ENCODE measurements at places on chromosomes 2 and 18.

GRCh38 chr2:2763351-2764000 lies 432.4 kb upstream of the MYT1L start:
- DNase-seq = no peak

- DNase-seq = no peak
These were observed 227.2 kb upstream of the KLHL29 start for GRCh38 chr2:23157812-23158211.

DNA sequence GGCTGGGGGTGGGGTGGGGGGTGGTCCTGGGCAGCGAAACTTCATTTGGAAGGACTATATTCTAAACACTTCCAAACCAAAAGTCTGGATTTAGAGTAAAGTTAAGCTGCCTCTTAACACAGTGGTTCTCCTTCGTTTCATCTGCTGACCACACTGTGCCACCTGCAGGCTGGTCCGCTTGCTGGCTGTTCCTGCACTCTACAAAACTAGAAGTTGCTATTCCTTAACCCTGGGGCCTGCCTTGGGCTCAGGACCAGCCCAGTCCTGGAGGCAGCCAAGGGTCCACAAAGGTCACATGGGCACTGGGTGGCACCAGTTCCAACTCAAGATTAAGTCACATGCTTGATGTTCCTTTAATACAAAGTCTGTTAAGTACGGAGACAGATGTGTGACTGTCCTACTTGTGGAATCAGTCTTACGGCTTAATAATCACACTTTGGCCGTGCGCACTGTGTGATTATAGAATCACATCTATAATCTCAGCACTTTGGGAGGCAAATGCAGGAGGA lies 195.4 kb downstream of the FAM210A start:
- DNase-seq = peak; percentile 65

DNA sequence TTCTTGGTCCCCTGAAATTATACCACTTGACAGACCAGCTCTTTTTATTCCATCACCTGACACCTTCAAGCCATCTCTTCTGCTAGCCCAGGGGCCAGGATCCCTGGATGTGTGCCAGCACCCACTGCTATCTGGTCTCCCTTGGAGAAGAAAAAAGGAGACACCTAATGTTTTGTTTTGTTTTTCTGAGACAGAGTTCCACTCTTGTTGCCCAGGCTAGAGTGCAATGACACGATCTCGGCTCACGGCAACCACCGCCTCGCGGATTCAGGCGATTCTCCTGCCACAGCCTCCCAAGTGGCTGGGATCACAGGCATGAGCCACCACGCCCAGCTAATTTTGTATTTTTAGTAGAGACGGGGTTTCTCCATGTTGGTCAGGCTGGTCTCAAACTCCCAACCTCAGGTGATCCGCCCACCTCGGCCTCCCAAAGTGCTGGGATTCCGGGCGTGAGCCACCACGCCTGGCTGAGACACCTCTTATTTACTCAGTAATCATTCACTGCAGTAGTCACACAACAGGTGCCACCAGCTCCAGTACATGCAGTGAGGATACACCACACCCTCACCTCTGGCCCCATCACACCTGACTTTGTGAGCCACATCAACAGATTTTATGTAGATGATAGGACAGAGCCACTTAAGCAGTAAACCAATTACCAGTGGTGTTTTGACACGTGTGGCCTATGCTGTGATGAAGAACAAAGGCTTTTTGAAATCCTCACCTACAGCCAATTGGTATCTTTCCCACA lies 42.8 kb upstream of the PCBP1 start:
- DNase-seq = no peak

GRCh38 chr2:17386771-17387170 lies 131.5 kb downstream of the RAD51AP2 start:
- no peak for DNase-seq

DNA sequence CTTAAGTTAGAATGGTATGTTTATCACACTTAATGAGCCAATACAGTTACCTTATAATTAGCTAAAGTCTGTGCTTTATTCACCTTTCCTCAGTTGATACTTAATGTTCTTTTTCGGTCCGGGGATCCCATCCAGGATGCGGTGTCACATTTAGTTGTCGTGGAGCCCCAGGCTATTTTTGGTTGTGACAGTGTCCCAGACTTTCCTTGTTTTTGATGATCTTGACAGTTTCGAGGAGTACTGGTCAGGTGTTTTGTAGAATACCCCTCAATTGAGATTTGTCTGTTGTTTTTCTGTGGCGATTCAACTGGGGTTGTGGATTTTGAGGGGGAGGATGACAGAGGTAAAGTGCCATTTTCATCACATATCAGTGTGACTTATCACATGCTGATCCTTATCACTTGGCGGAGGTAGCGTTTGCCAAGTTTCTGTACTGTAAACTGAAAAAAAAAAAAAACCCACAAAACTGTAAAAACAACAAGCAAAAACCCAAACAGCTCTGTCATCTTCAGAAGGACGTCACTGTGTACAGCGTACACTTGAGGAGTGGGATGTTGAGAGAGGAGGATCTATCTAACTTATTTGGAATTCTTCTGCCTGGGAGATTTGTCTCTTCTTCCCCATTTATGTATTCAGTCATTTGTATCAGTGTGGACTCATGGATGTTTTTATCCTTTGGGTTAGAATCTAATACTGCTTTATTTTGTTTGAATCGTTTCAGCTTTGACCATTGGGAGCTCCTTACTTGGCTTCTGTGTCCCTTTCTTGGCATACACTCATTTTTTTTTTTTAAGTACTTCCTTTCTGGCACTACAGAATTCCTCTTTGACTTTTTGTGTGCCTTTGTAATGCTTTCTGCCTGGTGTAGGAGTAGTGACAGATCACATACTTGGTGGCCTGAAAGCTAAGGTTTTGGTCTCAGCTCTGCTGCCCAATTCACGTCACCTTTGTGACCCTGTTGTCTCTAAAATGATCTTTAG lies 68.1 kb downstream of the FMNL2 start:
- no peak for DNase-seq

DNA sequence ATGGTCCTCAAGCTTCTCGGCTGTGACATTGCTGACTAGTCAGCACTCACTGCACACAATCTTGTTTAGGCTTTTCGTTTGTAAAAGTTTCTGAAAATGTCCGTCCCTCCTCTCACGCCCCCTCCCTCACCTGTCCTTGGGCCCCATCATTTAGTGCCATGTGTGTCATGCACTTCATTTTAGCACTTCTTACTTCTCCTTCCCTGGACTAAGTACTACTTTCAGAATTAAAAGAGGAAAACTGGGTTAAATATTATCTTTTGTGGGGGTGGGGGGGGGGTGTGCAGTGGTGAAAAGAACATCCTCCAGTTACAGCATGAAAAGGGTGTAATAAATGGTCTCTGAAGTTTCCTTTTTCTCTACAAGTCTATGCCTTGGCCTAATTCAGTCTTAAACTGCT lies 182.0 kb upstream of the SP5 start:
- DNase-seq = no peak

DNA sequence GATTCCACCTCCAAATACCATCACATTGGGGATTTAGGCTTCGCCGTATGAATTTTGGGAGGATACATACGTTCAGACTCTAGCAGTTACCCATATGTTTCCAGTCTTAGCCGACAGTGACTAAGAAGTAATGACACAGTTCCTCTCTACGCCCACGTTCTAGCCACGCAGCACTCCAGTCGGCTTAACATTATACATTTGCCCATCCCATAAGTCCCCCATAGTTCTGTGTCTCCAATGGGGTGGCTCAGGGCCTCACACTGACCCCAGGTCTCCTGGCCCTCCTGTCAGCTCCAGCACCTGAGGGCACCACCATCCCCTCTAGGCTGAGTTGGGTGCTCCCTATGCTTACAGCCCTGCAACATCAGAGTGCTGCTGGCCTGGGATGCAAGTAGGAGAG lies 18.4 kb upstream of the CNDP2 start:
- no peak for DNase-seq

GRCh38 chr2:203480623-203481022 lies 54.5 kb downstream of the RAPH1 start:
- DNase-seq = no peak

GRCh38 chr2:218432676-218433365 lies 13.9 kb downstream of the VIL1 start:
- DNase-seq = no peak

DNA sequence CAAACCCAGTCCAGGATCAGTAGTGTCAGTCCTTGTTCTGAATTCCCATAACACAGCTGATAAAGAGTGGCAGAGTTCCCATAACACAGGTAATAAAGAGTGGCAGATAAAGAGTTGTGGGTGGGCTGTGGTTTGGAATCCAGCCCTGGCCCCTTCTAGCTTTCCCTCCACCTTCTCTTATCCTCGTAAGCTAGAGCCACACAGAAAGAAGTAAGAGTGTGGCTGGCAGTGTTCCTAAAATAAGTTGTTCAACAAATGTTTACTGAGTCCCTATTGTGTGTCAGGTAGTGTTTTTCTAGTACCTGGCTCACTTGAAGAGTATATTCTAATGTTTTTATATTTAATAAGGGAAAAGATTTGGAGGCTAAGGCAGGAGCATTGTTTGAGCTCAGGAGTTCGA lies 65.0 kb upstream of the BCL2L11 start:
- no peak for DNase-seq

GRCh38 chr2:25032094-25032493 lies 9.8 kb upstream of the EFR3B start:
- no peak for DNase-seq

DNA sequence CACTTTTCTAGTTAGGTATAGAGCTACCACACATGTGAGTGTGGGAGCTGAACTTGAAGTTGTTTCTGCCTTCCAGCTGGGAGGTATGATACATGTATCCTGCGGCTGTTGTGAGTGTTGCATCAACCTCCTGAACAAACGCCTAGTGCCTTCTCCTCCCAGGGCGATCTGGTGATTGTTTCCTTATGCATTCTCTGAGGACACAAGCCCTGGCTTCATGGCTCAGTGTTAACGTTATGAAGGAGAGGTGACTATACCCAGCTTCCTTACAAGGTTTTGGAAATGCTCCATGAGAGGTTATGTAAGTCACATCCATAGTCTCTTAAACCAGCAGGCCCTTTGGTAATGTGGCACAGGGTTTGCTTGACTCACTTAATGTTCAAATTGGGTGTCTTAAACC lies 64.9 kb downstream of the SPRED2 start:
- DNase-seq = peak; percentile 64

- DNase-seq = no peak
These were observed 3.4 kb downstream of the NCOA1 start for GRCh38 chr2:24494410-24494809.

GRCh38 chr2:124289060-124289459 lies 264.0 kb downstream of the CNTNAP5 start:
- no peak for DNase-seq

GRCh38 chr2:59589881-59590280 lies 963.6 kb downstream of the BCL11A start:
- DNase-seq = no peak

- DNase-seq = no peak
These were observed 56.0 kb downstream of the TMEM163 start for GRCh38 chr2:134662751-134663150.

DNA sequence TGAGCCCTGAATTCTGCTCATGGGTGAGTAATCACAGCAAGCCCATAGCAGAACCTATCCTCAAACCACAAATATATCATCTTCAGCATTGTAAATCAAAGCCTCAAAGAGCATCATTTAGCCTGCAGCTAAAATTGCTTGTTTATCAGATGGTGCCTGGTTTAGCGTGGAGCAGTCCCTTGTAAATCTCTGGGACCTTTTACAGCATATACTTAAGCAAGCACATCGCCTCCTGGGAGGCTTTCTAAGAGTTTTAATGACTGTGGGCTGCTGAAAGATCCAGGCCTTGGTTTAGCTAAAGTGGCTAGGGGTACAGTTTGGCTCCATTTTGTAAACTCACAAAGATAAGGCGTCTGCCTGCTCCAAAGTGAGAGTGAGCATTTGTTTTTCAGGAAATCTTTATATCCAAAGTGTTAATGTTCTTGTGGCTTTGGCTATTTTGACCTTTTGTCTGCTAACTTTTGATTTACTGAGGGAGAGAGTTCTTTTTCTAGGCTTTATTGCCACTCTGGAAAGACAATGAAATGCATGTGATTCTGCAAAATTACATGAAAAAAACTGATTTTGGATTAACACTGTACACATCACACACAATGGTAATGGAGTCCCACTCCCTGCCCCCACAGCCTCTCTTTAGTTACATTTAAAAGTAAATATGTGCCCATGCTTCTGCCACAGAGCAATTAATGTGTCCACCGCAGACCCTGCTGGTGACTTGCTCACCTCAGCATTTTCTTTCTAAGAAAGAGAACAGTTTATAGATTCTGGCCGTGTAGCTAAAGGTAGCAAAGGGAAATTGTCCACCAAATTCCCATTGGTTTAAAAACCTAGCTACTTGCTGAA lies 194.8 kb downstream of the LNPK start:
- no peak for DNase-seq

- peak; percentile 5 for DNase-seq
These were observed 347.6 kb downstream of the RNF144A start for GRCh38 chr2:7264791-7265190.

GRCh38 chr18:9547782-9548181 lies 66.6 kb downstream of the PPP4R1 start:
- DNase-seq = no peak

DNA sequence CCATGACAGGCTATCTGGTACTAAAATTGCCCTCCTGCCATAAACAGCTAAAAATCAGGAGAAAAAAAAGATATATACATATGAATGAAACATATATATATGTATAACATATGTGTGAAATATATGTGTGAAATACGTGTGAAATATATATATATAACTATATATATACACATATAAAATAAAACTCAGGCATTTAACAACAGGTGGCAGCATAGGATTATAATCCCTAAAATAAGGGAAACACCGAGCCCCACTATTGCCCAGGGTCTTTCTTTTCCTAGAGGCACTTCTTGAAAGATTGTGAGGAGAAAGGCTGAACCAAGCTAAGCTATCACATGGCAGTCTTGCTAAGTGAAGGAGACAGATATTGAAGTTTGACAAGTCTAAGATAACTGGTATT lies 65.9 kb upstream of the CYTIP start:
- no peak for DNase-seq

GRCh38 chr2:23436346-23437098 lies 51.5 kb downstream of the KLHL29 start:
- DNase-seq = no peak

GRCh38 chr2:38598991-38599295 lies 3.8 kb downstream of the HNRNPLL start:
- no peak for DNase-seq

DNA sequence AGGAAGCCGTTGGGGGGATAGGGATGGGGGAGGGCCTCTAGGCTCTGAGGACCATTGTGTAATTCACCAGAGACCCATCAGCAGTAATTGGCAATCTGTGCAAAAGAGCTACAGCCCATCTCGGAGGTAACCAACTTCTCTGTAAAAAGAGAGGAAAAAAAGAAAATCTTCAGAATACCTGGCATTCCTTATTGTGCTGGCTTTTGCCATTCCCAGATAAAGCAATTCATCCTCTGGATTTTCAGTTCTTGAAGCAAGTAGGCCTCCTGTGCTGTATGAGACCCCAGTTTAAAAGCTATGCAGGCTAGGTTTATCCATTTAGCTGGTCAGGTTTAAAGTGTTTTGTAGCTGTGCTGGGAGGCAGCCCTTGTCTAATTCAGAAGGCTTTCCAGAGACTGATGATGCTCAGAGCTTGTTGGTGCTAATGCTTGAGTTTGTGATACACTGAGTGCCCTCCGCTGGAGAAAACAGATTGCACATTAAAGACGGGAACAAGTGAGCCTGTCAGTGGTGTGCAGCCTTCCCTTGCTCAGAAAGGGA lies at the start of gene LRRTM4:
Gene LRRTM4, minus strand, starts transcription at position 446 of the 540 bp plus-strand sequence.
- peak; percentile 17 for DNase-seq
